ENCODE measurements at places on chromosomes 7 and 10. TPM values are rescaled to one million over a fixed set of nuclear protein-coding genes. Genes with fewer than 3 reads are reported as not detected.

- no peak for DNase-seq
Observed at GRCh38 chr10:35236739-35237138, 99.6 kb upstream of the CCNY start.

DNA sequence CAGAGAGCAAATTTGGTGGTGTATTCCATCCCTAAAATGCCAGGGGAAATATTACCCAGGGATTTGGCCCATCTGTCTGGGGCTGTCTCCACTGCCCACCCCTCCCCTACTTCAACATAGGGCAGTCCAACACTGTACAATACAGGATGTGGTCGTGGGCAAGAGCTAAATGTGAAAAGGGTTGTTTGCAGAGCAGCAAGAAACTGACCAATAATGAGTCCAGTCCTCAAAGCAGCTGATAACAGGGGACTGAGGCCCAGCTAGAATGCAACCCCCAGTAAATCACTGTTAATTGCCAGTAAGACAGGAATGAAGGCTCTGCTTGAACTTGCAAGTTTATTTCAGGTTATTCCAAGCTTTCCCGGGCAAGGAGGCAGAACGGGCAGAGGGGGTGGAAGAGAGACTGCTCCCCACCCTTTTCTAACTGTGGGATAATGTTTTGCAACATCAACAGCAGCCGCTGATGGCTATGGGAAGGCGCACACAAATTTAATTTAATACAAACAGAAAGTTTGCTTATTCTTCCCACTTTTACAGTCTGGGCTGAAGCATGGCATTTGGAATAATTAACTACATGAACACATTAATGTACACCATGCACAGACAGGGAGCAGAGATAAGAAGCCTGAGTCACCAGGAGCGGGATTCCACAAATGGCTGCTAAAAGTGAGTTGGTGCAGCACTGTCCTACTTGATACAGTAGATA is 36.8 kb downstream of the AFAP1L2 start:
- DNase-seq: no peak

The PTPRE gene
- polyA plus RNA-seq: 7.2 TPM

The MEIG1 gene
- 2.4 TPM for polyA plus RNA-seq

All from right lung (tissue), 10 donors.